Fibroblast of upper back skin (primary cell): ENCODE measurements at places on chromosomes 4 and X.

DNA sequence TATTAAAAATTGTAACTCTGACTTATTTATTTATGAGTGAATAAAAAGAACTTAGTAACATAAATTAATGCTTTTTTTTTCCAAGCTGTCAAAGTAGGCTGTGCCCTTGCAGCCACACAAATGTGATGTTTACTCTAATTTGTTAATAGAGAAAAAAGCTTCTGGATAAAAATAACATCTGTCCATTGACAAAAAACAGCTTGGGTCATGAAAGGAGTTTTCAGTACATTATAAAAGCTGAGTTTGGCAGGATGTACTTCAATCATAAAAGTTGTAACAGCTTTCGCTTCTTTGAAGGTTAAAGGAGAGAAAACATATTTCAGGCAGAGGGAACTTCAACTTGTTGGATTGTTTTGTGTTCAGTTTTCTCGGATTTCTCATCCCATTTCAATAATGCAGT, 105.6 kb downstream of the SLC4A4 start:
- DNase-seq: no peak

- peak; percentile 10 for DNase-seq
These were observed 19.2 kb downstream of the ETDC start for GRCh38 chrX:135328421-135329005.

DNA sequence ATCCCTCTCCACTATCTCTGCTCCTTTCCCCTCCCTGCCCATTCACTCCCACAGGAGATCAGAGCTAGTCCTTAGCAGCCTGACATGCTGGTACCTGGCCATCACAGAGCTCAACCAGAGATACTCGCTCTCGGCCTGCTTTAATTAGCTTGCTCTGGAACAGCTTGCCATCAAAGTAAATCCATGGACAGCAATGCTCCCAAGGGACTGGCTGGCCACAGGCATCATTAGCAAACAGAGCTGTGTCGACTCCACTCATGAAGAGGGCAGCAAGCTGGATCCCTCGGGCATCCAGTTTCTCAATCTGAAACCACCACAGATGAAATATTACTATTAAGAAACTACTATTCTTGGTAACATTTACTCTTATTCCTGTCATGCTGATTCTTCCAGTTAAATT, 43.4 kb upstream of the PHF8 start:
- no peak for DNase-seq

DNA sequence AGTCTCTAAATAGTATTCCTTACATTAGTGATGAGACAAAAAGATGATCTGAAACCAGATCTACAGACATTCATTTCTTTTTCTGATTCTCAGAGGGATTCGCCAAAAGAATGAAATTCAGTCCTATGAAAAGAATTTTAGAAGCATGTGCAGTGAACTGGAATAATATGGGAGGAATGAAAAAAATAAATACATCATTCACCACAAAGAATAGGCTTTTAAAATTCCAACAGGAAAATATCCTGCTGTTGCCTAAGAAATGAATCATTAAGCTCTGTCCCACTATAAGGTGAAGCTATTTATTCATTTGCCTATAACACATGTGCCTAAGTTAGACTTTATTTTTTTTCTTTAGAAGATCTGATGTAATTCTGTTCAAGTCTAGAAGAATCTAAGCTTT, 165.9 kb downstream of the IL15 start:
- peak; percentile 95 for DNase-seq

- DNase-seq: no peak
These were observed 159.6 kb downstream of the TET2 start for GRCh38 chr4:105306158-105306781.

- DNase-seq: no peak
These were observed 27.4 kb downstream of the FAM13A start for GRCh38 chr4:89029591-89029990.

DNA sequence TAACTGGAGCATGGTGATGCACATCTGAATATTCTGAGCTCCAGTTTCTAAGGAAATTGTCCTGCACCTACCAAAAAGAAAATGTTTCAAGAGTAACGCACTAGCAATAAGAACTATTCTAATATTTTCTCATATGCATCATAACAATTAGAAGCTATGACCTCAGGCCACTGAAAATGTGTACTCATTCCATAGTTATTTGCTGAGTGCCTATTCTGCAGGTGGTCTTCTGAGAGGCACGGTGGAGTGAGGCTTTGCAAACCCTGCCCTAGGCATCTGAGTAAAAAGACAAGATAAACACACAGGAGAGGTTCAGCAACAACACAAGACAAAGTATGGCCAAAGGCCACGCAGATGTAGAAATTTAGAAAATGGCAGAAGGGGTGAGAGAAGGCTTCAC, 23.7 kb downstream of the SLC10A6 start:
- DNase-seq: no peak

GRCh38 chrX:37759878-37760418, 19.9 kb upstream of the CYBB start:
- DNase-seq: no peak

- DNase-seq: no peak
These were observed 50.1 kb downstream of the ENPP6 start for GRCh38 chr4:184167576-184167975.

DNA sequence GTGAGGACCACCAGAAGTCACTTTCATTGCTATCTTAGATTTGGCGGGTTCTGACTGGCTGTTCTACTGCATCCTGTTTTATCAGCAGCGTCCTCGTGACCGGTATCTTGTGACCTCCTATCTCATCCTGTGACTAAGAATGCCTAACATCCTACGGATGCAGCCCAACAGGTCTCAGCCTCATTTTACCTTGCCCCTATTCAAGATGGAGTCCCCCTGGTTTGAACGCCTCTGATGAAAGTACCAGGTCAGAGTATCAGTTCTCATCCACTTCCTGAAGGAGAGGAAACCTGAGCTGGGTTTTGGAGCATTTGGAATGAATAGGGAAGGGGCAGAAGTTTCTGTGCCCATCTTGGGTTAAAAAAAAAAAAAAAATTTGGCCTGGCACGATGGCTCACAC, 70.2 kb downstream of the SLC34A2 start:
- DNase-seq: no peak

- DNase-seq: no peak
These were observed 5.8 kb upstream of the CCNG2 start for GRCh38 chr4:77151241-77151640.

DNA sequence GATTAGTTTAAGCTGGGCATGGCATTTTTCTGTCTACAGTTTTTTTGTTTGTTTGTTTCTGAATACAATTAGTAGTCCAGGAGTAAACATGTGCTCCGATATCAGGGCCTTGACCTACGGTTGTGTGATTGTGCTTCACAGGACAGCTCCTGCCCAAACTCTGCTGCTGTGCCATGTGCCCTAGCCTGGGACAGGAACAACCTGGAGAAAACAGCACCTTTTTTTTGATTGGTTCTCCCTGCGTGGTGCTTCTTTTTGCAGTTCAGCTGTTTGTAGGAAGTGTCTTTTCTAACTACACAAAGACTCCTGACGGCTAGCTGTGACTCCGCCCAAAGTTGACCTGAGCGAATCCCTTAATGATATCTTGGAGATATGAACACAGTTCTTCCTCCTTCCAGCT, 158.8 kb downstream of the ATP10D start:
- DNase-seq: no peak
